T follicular helper cell (primary cell): ENCODE measurements at places on chromosomes 4 and X.

DNA sequence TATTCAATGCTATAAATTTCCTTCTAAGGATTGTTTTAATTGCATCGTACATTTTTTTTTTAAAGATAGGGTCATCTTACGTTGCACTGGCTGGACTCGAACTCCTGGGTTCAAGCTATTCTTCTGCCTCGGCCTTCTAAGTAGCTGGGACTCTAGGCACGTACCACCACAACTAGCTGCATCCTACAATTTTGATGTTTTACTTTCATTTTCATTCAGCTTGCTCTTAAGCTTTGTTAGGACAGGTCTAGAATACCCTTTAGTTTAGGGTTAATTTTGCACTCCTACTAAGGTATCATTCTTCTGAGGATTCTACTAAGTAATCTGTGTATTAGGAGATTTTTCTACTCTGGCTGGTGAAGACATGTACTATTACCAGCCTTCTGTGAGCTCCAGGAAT is 50.2 kb upstream of the C1GALT1C1 start:
- no peak for DNase-seq

DNA sequence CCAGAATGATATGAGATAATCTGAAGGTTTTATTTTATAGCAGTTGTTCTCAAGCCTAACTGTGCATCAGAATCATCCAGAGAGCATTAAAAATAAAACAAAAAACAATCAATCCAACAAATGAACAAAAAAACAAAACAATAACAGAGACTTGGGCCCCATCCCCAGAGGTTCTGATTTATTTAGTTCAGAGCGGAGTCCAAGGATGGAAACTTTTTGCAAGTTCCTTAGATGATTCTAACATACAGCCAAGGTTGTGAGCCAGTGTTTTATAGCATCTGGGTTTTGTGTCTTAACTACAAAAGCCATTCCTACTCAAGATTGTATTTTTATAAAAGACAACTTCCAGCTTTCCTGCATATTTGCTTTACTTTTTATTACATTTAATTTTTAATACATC is 59.4 kb upstream of the GRPR start:
- DNase-seq, result no peak

GRCh38 chr4:53116954-53117353 is 248.9 kb downstream of the SCFD2 start:
- no peak for DNase-seq

- no peak for DNase-seq
Measured at GRCh38 chr4:89101256-89102161, 9.8 kb upstream of the TIGD2 start.

DNA sequence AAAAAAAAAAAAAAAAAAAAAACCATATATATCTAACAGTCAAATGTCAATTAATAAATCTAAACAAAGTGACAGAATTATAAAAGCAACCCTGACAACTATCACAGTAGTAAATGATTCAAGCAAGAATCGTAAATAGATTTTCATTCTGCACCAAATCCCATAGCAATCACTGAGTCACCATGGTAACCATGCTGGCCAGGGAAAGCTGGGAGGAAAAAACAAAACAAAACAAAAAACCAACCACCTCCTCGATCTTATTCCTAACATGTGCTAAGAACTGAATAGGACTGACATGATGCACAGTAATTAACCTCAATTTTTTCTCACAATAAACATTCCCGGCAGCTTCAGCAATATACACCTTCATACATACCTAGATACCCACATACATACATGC is 30.6 kb upstream of the RAB40A start:
- no peak for DNase-seq

DNA sequence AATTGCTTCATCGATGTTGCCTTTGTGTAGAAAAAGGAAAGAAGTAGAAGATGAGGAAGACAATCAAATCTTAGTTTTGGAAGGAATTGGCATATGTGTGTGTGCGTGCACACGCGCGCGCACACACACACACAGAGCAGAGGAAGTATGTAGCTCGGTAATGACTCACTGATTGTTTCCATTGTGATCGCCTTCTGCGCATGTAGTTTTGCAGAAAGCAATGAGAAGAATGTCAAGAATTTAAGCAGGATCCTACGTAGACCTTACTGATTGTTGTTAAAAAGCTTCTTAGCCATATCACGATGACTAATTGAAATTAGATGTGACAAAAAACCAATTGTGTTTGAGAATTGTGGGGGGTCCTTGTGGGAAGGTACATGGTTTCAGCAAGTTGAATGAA is 12.8 kb upstream of the LIMCH1 start:
- no peak for DNase-seq

DNA sequence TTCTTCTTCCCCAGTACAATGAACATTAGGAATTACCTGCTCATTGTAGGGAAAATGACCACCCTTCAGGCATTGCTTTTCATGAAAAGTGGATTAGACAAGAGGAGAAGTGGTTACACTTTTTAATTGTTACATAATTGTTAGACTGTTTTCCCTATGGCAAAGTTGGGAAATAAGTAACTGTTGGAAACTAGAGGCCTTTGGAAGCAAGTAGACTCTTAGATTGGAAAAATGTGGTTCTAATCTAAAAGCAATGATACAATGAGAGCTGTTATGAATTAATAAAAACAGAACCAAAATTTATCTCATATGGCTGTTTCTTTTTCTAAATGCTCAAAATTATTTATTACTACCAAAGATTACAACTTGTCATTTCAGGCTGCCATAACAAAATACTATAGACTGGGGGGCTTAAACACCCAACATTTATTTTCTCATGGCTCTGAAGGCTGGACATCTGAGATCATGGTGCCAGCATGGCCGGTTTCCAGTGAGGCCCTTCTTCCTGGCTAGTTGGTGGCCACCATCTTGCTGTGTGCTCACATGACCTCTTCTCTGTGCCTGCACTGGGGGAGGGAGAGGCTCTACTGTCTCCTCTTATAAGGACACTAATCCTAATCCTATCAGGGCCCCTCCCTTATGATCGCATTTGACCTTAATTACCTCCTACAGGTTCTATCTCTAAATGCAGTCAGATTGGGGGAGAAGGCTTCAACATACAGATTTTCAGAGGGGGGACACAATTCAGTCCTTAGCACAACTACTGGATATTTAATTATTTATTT is 12.5 kb downstream of the CC2D2A start:
- DNase-seq, result no peak

DNA sequence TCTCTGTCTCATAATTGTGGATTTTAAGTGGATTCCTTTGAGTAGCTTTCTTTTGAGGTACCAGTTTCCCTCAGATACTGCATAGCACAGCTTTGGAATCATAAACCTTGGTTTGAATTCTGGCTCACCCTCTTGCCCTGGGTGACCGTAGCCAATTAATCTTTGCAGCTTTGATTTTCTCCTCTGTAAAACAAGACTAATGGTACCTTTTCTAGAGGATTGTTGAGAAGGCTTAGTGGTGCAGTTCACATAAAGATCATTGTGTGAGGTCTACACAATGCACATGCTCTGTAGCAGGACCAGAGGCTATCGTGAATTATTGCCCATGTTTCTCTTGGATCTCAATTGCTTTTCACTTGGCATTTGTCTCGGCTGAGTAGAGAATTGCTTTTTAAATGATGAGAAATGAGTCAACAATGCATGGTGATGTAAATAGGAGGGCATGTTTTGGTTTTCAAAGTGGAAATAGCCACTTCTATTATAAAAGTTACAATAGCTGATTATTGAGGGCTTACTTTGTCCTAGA is 47.9 kb downstream of the TMEM131L start:
- DNase-seq, result no peak

DNA sequence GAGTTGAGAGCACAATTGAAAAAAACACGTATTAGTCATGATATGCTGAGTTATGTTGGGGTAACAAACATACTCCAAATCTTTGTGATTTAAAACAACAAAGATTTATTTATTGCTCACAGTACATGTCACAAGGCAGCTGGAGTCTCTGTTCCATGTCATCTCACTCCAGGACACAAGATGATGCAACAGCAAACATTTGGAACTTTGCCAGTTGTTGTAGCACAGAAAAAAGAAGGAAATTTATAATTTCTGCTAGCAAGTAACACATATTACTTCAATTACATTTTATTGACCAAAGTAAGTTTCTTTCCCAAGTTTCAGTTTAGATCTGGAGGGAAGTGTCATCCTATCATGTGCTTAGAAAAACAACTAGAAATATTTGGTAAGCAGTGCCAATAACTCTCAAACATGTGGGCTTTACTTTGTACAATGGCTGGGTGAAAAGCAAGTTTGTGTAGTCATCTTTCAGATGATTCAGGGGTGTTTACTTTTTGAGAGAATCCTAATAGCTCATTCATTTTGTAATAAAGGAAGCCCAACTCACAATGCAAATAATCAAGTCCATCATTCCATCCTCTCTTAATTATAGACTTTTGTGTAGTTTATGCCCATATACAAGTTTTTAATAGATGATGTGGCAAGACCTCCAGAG is 452.3 kb downstream of the ZIC3 start:
- DNase-seq, result no peak

- no peak for DNase-seq
Measured at GRCh38 chrX:19513383-19513782, 1.9 kb downstream of the MAP3K15 start.

DNA sequence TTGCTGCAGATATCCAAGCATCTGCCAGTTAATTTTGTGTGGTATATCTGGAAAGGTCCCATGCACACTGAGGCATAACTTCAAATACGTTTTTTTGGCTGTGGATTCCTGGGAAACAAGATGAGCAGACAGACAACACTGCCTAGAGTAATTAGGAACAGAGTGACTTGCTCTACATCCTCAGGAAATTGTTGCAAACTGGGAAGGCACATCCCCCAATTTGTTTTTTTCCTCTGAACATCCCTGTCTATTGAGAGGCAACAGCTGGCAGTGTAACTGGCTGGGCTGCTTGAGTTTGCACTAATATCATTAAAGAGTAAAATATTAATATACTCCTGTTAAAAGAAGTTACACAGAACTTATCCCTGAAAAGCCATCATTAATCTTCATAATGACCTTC is 207.7 kb upstream of the SLIT2 start:
- no peak for DNase-seq

DNA sequence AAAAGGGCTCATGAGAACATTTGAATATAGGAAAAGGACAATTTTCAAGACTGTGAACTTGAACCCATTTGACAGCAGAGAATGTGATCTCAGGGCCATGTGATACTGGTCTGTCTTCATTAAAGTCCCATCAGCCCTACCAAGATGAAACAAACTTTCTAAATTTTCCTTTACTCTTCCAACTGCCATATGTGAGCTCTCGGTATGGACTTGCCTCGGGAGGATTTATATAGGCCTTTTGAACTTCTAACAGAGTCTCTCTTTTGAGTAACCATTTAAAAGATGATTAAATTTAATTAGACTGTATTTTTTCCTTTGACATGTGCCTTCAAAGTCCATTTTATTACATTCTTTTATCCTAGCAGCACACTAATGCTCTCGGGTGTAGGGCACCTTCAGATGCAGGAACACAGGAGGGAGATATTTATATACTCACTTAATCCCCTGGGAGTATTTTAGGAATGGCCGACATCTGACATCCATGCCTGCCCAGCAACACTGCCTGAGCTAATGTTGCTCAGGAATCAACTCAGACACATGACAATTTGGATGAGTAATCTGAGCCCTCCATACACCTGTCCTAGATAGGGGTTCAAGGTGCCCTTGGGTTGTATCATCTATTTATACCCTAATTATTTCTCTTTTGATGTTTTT is 155.0 kb downstream of the SLC7A11 start:
- DNase-seq, result no peak

GRCh38 chr4:168748807-168749206 is 252.0 kb downstream of the PALLD start:
- DNase-seq, result no peak

- DNase-seq, result peak; percentile 18
Measured at GRCh38 chr4:118850488-118851173, 14.7 kb upstream of the SEC24D start.

DNA sequence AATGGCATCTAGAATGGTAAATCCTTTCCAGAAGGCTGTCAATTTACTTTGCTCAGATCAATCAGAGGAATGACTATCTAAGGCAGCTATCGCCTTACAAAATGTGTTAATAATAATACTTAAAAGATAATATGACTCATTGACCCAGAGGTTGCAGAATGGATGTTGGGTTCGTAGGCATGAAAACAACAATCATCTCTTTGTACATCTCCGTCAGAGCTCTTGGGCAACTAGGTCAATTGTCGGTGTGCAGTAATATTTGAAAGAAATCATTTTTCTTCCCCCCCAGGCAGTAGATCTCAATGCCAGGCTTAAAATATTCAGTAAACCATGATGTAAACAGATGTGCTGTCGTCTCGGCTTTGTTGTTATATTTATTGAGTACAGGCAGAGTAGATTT is 165.1 kb downstream of the CAMK2D start:
- no peak for DNase-seq

GRCh38 chr4:38330321-38330720 is 333.7 kb upstream of the KLF3 start:
- DNase-seq, result no peak

GRCh38 chr4:140080883-140081282 is 73.1 kb downstream of the MAML3 start:
- DNase-seq, result no peak

DNA sequence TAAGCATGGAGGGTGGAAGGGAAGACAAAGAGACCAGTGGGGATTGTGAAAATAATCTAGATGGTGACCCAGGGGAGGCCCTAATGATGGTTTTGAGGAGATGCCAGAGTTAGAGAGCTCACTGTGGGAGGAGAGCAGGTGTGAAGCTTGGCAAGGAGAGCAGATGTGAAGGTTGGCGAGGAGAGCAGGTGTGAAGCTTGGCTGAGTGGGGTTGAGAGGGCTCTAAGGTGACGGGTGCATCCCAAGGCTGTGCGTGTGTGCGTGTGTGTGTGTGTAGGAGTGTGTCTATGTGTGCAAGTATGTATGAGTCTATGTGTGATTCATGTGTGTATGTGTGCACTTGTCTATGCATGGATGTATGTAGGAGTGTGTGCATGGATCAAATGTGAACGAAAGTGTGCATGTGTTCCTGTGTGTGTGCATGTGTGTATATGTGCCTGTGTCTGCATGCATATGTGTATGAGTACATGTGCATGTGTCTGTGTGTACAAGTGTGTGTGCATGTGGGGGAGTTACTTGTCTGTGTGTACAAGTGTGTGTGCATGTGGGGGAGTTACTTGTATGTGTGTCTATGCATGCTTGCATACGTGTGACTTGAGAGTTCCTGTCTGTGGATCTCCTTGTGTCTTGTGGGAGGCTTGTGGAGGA is 72.0 kb downstream of the EVC start:
- DNase-seq, result no peak
